ENCODE measurements at places on chromosomes 16 and 17.

- no peak for DNase-seq
Observed at GRCh38 chr17:36510636-36511035, 24.0 kb downstream of the MYO19 start.

- no peak for DNase-seq
Observed at GRCh38 chr17:79742951-79743476, 12.3 kb downstream of the ENPP7 start.

DNA sequence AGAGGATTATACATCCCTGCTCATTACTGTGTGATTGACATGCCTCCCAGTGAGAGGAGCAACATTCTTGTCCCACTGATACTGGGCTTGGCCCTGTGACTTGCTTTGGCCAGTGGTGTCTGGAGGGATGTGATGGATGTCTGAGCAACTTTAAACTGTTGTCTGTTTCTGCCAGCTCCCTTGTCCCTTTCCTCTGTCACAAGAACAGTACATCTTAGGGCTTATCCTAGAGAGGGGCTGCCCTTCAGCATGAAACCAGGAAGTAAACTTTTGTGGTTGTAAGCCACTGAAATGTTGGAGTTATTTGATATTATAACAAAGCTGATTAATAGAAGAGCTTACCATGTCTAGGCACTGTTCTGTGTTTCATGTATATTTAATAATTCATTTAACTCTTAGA is 82.9 kb upstream of the GPRC5B start:
- DNase-seq: no peak

GRCh38 chr17:74712756-74713155 is at the start of gene CD300LF:
CD300LF (minus strand) TSS chr17:74712923; CDS start chr17:74712866, 57 bp downstream.
- DNase-seq: no peak

DNA sequence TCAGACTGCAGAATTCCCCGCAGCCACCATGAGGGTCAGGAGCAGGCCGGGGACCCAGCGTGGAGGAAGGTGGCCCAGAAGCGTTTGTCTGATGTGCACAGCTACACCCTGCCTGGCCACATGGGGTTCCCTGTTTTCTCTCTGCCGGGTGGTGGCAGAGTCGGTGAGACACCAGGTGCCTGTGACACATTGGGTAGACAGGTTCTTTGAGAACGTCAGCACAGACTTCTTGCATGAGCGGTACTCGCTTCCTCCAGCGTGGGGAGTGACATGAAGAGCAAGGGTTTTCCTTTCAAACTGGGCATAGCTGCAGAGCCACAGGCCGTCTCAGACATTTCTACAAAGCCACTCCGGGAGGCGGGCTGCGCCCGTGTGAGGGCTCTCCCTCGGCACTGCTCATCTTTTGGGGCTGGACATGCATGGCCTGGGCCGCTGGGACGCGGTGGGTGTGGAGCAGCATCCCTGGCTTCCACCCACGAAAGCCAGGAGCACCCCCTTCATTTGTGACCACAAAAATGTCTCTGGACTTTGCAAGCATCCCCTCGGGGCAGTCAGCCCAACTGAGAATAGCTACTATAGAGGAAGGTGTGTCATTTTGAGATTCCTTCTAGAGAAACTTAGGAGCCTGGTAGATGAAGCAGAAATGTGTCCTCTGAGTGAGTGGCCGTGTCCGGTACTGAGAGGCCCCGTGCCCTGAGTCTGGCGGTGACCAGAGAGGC is 26.0 kb downstream of the NME3 start:
- DNase-seq: no peak
